ENCODE measurements at places on chromosomes 6 and 20. TPM values are rescaled to one million over a fixed set of nuclear protein-coding genes. Genes with fewer than 3 reads are reported as not detected.

PNLDC1 gene
- 0.17 TPM for total RNA-seq

MMP24 gene
- 20.7 TPM for total RNA-seq

HLA-F gene
- total RNA-seq, result 5.1 TPM

TREML2 gene
- total RNA-seq, result not detected

CLVS2 gene
- 0.07 TPM for total RNA-seq

VNN1 gene
- total RNA-seq, result 0.11 TPM

BPIFB1 gene
- 0.12 TPM for total RNA-seq

ECT2L gene
- not detected for total RNA-seq

ADAM33 gene
- not detected for total RNA-seq

MDFI gene
- 0.81 TPM for total RNA-seq

TTI1 gene
- total RNA-seq, result 17.2 TPM

SNHG17 gene
- total RNA-seq, result 188 TPM

RIPPLY2 gene
- 0.41 TPM for total RNA-seq

CALHM6 gene
- 0.45 TPM for total RNA-seq

LY6G5C gene
- 1.9 TPM for total RNA-seq

MAFB gene
- total RNA-seq, result 0.06 TPM

PTCRA gene
- not detected for total RNA-seq

SLC17A2 gene
- not detected for total RNA-seq

APOBEC2 gene
- total RNA-seq, result not detected

CTAGE9 gene
- total RNA-seq, result not detected

CCN5 gene
- 29.9 TPM for total RNA-seq

LTB gene
- total RNA-seq, result 0.50 TPM

DPPA5 gene
- total RNA-seq, result not detected

TGM3 gene
- not detected for total RNA-seq

NOP56 gene
- total RNA-seq, result 604 TPM

OR2H2 gene
- not detected for total RNA-seq

ROS1 gene
- 0.24 TPM for total RNA-seq

LATS1 gene
- total RNA-seq, result 10.2 TPM

GABRR1 gene
- total RNA-seq, result not detected

C6orf58 gene
- 0.24 TPM for total RNA-seq

BTNL2 gene
- total RNA-seq, result not detected

LRRN4 gene
- total RNA-seq, result not detected

THEMIS gene
- total RNA-seq, result not detected

FAM83B gene
- total RNA-seq, result 0.13 TPM

TNFRSF21 gene
- 30.0 TPM for total RNA-seq

PTPRT gene
- total RNA-seq, result not detected

ENPP1 gene
- 2.3 TPM for total RNA-seq

FAM135A gene
- 12.6 TPM for total RNA-seq

SLC32A1 gene
- not detected for total RNA-seq

ERVFRD-1 gene
- total RNA-seq, result not detected

METTL24 gene
- total RNA-seq, result not detected

TGM6 gene
- not detected for total RNA-seq

MAP7 gene
- 38.0 TPM for total RNA-seq

SLC13A3 gene
- 0.12 TPM for total RNA-seq

PHACTR3 gene
- not detected for total RNA-seq

IP6K3 gene
- 0.15 TPM for total RNA-seq

C20orf144 gene
- total RNA-seq, result 0.10 TPM

BPIFA1 gene
- total RNA-seq, result not detected

ABHD16A gene
- total RNA-seq, result 19.6 TPM

GHRH gene
- not detected for total RNA-seq

All from A549 treated with DMSO at 1 μM for 4 hours (cell line).